ENCODE measurements at places on chromosomes 12 and 14.

DNA sequence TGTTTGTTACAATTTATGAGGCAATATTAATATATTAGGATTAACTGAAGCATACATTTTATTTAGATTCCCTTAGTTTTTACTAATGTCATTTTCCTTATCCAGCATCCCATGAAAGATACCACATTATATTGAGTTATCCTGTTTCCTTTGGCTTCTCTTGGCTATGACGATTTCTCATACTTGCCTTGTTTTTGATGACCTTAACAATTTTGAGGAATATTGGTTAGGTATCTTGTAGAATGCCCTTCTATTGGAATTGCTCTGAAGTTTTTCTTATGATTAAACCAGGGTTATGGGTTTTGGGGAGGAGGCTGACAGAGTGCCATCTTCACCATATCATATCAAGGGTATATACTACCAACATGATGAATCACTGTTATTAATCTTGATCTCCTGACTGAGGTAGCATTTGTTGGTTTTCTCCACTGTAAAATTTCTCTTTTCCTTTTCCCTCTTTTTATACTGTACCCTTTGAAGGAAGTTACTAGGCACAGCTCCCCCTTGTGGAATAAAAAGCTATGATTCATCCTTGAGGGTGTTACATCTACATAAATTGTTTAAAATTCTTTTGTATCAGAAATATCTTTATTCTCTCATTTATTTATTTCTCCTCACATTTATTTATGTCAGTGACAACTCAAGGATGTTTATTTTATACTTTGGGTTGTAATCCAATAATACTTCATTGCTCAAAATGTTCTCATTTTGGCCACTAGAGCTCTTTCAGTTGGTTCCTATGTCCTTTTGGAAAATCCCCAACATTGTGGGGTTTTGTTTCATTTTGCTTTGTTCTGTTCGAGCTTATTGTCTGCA lies 239.0 kb downstream of the SLC16A7 start:
- DNase-seq: peak; percentile 28

DNA sequence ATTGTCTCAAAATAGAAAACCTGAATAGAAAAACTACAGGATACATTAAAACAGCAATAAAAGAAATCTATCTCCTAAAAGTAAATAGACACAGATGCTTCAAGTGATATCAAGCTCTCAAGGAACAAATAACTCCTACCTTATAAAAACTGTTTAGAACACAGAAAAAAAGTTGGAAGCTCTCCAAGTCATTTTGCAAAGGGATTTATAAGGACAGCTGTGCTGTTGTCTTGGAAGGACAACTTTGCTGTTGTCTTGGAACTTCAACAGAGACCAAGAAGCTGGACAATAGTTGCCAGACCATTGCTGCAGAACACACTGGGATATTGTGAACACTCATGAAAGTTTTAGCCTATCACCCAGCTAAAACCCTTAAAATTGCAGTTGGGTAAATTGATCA lies 780.7 kb downstream of the FLRT2 start:
- DNase-seq: no peak

- no peak for DNase-seq
Observed at GRCh38 chr14:105908481-105908911, 382.1 kb downstream of the TMEM121 start.

DNA sequence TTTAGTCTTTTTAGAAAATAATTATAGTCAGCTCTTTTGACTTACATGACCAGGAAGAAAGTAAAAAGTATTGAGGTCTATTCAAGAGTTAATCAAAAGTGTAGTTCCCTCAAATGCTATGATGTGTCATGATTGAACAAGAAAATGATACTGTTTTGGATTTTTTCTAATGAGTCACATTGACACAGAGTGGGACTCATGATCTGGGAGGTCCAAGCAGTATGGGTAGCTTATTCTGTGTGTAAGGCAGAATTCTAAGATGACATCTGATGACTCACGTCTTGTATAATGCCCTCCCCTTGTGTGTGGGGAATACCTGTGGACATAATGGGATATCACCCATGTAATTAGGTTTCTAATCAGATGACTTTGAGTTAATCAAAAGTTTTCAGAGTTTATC lies 178.1 kb upstream of the DDHD1 start:
- DNase-seq: peak; percentile 82

DNA sequence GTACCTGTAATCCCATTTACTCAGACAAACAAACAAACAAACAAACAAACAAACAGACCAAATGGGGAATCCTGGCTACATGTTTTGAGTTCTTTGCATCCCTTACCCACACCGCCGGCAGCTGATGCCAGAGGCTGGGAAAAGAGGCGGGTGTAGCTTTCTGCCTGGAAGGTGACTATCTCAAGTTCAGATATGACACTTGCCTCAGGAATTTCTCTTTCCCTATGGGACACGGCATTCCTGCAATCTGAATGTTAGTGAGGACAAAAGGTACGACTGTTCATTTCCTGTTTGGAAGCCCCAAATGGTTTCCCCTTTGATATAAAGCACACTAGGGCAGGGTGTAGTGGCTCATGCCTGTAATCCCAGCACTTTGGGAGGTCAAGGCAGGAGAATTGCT lies 2.9 kb downstream of the MYL2 start:
- peak; percentile 55 for DNase-seq

DNA sequence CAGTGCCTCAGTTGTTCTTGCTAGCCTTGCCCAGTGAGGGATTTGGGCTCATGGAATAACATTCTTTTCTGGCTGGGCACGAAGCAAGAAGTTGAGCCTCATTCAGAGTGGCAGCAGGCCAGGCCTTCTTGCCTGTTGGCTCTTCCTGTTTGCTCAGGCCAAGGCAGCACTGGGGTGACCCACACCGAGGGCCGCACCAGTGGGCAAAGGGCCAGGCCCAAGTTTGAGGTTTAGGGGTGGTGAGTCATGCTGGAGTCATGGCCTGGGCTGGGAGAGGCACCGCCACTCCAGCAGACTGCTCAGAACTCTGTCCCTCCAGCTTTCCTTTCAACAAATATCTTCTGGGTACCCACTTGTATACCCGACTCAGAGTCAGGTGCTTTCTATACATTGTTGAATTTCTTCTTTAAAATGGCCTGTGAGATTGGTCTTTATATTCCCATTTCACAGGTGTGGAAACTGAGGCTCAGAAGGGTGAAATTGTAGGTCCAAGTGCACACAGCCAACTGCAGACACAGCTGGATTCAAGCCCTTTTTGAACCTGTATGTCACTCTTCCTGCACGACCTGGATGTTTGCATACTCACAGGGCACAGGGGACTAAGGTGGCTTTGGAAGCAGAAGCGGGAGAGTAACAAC lies 279.4 kb downstream of the FOXN3 start:
- peak; percentile 92 for DNase-seq

- peak; percentile 29 for DNase-seq
Observed at GRCh38 chr14:52032204-52032801, 36.6 kb downstream of the NID2 start.

DNA sequence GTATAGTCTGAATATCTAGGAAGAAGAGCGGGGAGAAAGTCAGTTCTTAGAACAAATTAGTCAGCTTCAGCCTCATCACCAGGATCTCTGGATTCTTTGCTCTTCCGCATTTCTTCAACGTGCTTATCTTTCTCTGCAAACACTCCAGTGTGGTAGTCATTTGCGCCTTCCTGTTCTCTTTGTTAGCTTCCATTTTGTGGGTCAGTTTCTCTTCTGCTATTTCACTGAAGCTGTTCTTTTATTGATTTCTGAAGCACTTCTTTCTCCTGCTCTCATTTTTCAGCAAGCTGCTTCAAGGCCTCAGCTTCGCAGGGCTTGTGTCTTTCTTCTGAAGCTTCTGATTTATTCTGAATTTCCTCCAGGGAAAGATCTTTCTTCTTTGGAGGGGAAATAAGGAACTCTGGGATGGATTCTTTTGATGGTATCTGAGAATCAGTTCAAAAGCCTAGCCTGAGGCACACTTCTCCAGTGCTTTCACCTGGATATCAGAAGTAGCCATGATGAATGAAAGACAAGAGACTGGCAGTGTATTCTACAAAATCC lies 13.5 kb downstream of the AMN1 start:
- no peak for DNase-seq

- DNase-seq: peak; percentile 23
Observed at GRCh38 chr12:22266101-22266500, 68.4 kb downstream of the ST8SIA1 start.

GRCh38 chr12:92208613-92209121 lies 63.0 kb upstream of the BTG1 start:
- peak; percentile 38 for DNase-seq

- no peak for DNase-seq
Observed at GRCh38 chr12:75964150-75964549, 67.4 kb downstream of the PHLDA1 start.

GRCh38 chr14:92559486-92559885 lies 45.9 kb downstream of the RIN3 start:
- no peak for DNase-seq

- no peak for DNase-seq
Observed at GRCh38 chr12:64877363-64878004, 53.0 kb downstream of the TBC1D30 start.

- no peak for DNase-seq
Observed at GRCh38 chr12:5258498-5258897, 173.4 kb upstream of the NTF3 start.

GRCh38 chr14:54194501-54194900 lies 202.3 kb upstream of the CDKN3 start:
- no peak for DNase-seq

GRCh38 chr14:74599321-74599761 lies 12.7 kb downstream of the LTBP2 start:
- no peak for DNase-seq

- no peak for DNase-seq
Observed at GRCh38 chr14:34502545-34503225, 36.8 kb downstream of the EAPP start.

DNA sequence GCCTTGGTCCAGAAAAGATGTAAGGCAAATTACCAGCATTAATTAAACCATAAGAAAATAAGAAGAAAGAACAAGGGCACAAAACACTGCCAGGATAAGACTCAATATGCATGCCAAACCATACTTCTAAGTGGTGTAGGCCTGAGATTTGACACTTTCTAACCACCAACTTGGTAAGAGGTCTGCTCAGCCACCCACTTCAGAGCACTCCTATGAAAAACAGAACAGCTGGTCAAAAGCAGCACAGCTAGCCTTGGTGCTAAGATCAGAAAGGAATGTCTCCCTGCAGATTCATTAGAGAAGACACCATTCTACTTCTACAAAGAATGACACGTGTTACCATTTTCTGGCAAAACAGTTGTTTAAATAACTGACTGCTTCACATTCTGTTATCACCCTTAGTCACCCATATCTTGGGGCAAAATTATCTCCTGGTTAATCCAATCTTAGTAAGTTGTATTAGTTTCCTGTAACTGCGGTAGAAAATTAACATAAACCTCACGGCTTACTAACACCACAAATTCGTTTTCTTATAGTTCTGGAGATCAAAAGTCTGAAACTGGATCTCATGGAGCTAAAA lies 13.2 kb downstream of the RPS6KA5 start:
- DNase-seq: no peak

DNA sequence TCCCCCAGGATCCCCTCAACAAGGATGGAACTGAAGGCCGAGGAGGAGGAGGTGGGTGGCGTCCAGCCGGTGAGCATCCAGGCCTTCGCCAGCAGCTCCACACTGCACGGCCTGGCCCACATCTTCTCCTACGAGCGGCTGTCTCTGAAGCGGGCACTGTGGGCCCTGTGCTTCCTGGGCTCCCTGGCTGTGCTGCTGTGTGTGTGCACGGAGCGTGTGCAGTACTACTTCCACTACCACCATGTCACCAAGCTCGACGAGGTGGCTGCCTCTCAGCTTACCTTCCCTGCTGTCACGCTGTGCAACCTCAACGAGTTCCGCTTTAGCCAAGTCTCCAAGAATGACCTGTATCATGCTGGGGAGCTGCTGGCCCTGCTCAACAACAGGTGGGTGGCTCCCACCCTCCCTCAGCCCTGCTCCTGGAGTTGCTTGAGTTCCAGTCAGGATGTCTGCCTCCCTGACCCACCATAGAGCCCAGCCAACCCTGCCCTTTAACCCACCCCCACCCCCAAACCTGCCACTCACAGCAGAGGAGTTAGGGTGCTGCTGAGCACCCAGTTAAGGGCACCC lies 1.4 kb downstream of the ASIC1 start:
- no peak for DNase-seq

GRCh38 chr14:76917745-76918255 lies 91.6 kb downstream of the LRRC74A start:
- no peak for DNase-seq

DNA sequence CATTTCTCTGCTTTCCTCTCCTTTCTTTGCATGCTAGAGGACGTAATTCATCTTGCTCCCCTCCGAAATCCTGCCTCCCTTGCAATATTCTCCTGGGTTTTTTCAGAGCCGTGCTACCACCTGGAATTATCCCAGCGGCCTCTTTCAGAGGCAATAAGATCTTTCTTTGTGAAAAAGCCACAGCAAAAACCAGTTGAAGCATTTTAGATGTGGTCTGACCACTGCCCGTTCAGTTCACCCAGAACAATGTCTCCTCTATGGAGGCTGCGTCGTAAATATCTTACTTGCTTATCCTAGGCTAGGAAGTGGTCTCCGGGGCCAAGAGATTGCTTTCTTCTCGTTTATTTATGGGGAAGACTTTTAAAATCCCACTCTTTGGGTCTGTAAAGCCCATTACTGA lies 85.8 kb downstream of the TBX5 start:
- DNase-seq: no peak

All from HCEC 1CT (cell line).